Stimulated activated CD4-positive, alpha-beta T cell treated with anti-CD3 and anti-CD28 coated beads, Interleukin-4, amount 100 ng/mL, for 1 hour (primary cell): ENCODE measurements at places on chromosomes 4 and X.

DNA sequence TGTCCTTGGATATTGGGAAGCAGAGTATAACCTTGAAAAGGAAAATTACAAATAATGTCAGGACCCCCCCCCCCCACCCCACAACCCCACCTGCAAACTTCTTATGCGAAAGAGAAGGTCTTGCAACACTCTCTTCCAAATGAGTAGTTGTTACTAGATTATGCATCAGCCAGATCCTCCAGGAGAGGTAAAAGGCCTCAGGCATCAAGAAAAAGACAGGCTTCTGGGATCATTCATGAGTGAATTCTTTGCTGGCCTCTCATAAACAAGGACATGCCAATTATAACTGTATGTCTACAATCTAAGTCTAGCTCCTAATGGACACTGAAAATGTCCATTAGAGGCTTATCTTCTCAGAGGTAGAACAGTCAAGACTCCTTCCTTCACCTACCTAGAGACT, 1443.3 kb downstream of the RAPGEF2 start:
- DNase-seq: no peak

- no peak for DNase-seq
Measured at GRCh38 chr4:152990471-152991131, 54.5 kb downstream of the FHDC1 start.

DNA sequence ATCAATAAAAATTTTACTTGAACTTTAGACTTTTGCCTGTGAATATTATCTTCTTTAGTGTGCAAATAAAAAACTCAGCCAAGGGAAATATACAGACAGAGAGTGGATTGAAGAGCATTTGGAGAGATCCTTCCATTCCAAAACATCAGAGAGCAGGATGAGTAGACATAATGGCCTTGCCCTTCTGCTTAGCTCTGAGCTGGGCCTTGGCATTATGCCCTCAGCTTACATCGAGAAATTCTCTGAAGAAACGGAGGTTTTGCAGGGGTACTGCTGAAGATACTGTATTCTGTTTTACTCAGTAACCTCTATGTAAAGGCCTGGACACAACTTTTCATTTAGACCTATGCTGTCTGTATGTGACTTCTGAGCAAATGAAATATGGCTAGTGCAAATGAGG, 317.4 kb downstream of the STIM2 start:
- DNase-seq: no peak

- DNase-seq: no peak
Measured at GRCh38 chr4:80228460-80228859, 31.2 kb downstream of the PRDM8 start.

DNA sequence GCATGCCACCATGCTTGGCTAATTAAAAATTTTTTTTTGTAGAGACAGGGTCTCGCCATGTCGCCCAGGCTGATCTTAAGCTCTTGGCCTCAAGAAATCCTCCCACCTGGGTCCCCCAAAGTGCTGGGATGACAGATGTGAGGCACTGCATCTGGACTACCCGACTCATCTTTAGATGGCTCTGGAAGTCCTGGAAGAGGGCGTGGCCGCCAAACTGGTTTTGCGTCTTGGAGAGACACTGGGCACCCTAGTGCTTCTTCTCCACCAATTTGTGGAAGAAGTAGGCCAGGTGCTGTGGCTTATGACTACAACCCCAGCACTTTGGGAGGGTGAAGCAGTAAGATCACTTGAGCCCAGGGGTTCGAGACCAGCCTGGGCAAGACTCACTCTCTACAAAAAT, 47.6 kb downstream of the HOPX start:
- DNase-seq: no peak

DNA sequence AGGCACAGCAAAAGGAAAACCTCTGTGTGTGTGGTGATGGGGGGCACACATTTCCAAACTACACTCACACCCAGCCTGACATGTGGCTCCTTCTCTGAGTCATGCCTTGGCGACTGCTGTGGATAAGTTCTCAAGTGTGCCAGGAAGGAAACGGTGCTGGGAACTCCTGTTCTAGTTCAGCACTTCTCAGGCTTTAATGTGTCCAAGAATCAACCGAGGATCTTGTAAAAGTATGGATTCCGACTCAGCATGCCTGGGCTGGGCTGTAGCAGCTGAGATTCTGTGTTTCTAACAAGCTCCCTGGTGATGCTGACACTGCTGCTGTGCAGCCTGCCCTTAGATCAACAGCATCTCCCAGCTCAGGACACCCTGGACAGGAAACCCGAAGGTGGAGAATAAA, 20.2 kb downstream of the CLNK start:
- DNase-seq: no peak
